ENCODE measurements at places on chromosomes 2 and 18.

DNA sequence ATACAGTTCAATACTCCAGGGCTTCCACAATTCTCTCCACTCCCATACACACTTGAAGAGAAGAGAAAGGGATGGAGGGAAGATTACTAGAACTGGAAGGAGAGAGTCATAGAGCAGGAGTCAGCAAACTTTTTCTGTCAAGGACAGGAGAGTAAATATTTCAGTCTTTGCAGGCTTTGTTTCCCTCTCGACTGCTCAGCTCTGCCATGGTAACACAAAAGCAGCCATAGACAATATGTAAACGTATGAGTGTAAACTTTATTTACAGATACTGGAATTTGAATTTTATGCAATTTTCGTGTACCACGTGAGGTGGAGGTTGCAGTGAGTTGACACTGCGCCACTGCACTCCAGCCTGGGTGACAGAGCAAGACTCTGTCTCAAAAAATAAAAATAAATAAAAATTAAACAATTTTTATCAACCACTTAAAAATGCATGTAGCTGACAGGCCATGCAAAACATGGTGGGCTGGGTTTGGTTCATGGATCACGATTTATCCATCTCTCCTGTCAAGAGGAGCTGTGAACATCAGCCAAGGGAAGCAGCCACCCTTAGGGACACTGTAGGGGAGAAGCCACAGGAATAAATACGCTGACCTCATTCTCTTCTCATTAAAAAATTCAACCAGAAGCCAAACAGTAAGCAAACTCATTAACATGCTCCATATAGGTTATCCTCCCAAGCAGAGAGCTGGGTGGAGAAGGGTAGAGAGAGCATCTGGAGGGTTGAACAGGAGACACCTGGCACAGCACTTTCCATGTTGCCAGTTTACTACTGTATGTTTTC lies 266.4 kb upstream of the FN1 start:
- no peak for DNase-seq

- peak; percentile 53 for DNase-seq
Observed at GRCh38 chr2:98487806-98488189, 43.1 kb downstream of the INPP4A start.

- no peak for DNase-seq
Observed at GRCh38 chr2:76268902-76269620, 558.3 kb upstream of the GCFC2 start.

DNA sequence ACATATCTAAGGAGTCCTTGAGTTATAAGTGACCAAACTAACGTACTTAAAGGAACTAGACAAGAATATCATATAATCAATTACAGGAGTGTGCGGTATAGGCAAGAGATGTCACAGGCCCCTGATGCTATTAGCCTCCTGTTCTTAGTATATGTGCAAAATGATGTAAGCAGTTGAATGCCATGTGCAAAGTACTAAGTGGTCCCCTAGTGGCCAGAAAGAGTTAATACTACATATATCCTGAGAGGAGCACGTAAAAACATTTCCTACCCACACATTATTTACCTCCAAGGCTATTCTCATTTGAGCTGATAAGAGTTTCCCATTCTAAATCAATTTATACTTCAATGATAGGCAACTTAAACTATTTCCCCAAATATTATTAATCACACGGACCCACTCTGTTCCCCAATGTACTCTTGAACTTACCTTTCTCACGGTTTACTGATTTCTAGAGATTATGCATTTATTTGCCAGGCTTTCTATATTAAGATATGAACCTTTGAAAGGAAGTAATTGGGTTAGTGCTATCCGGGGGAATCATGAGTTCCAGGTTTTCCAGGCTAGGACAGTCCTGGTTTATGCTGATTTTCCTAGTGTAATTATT lies 158.0 kb upstream of the KLHL14 start:
- DNase-seq: no peak

GRCh38 chr2:177598326-177599138 lies 206.0 kb downstream of the AGPS start:
- no peak for DNase-seq

- no peak for DNase-seq
Observed at GRCh38 chr18:57744211-57744694, 58.9 kb downstream of the ATP8B1 start.

- no peak for DNase-seq
Observed at GRCh38 chr2:101829429-101829828, 131.9 kb downstream of the MAP4K4 start.

DNA sequence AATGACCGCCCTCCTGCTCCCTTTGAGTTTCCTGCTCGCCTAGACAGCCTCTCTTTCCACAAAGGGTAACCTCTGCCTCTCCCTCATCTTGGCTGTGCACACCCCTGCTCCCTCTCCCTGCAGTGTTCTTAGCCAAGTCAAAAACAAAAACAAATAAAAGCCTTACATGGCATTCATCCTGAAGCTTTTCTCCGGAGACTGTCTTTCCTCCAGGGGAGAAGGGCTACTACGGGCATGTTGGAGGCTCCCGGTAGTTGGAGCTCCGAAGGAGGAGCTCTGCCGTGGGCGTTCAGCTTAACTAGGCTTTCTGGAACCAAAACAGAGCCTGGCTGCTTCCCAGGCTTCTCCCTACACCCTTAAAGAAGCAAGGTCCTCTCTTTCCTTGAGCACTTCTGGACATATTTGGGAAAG lies 104.2 kb downstream of the TPGS2 start:
- DNase-seq: no peak

- DNase-seq: no peak
Observed at GRCh38 chr2:102141970-102142828, at the start of gene IL1R1. Gene IL1R1, plus strand, starts transcription at chr2:102142746. Its CDS starts 14,979 bp downstream, at chr2:102157725.

DNA sequence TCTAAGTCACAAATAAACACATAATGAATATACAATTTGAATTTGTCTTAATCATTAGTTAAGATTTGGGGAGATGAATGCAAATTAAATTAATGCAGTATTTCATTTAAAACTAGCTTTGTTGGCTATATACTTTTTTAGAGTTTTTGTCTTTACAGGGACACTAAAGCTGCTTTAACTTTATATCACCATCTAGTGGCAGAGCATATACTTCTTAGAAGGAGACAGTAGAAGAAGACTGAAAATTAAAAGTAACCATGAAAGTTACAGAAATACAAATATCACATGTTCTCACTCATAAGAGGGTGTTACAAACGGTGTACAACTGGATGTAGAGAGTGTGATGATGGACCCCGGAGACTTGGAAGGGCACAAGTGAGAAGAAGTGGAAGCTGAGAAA lies 268.3 kb upstream of the NETO1 start:
- DNase-seq: no peak
